ENCODE measurements at places on chromosomes 16 and 17.

- DNase-seq, result peak; percentile 72
Measured at GRCh38 chr17:76272541-76273444, 7.6 kb downstream of the UBALD2 start.

GRCh38 chr17:56847106-56847505, 13.2 kb downstream of the DGKE start:
- DNase-seq, result no peak

- no peak for DNase-seq
Measured at GRCh38 chr17:17066021-17066420, 23.8 kb downstream of the MPRIP start.

- no peak for DNase-seq
Measured at GRCh38 chr16:7137560-7138330, 194.9 kb upstream of the RBFOX1 start.

GRCh38 chr16:53112015-53112414, 57.2 kb downstream of the CHD9 start:
- DNase-seq, result no peak

DNA sequence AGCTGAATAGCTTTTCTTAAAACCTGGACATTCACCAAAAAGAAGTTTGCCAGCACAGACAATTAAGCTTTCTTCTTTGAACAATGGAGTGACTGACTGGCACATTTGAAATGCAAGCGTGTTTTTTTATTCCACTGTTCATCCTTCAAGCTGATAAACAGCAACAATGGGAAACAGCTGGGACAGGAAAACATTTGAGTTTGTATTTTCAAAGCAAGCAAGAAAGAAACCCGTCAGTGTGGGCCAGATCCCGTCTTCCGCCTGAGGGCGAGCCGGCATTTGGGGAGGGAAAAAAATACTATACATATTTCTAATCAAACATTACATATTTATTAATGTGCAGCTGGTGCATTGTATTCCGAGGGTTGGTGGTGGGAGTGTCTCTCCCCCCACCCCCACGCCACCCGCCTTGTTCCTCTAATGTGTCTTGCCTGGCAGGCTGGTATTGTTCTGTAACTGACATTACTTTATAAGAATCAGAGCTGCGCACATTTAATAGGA, 94.3 kb downstream of the CYLD start:
- no peak for DNase-seq

GRCh38 chr17:76538281-76538931, 897 bp upstream of the CYGB start:
- DNase-seq, result no peak

DNA sequence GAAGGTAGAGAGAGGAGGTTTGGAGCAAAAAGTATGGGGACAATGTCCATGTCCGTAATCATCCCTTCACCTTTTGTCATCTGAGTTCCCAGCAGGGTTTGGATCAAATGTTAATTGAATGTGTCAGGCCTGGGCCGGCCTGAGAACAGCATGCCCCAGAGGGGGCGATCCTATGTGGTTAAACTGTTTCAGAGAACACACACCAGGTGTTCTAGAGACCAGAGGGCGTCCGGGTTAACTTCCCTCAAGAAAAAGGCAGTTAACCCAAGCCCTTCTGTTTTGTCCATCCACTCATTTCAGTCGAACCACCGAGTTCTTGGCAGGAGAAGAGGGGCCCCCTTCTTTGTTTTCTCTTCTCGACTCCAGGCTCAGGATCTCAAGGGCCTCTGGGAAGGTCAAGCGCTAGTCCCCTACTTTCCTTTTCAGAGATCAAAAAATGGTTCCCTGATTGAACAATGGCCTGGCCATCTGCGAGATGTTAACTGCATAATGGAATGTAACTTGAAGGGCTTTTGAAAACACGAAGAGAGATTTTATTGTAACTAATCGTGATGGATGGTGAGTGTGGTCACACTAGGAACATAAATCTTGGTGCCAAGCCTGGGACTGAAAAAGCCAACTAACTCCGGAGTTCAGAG, 142.5 kb downstream of the IRX3 start:
- DNase-seq, result no peak
